ENCODE measurements at places on chromosomes 5 and 9.

GRCh38 chr5:82802954-82803353 is 274.2 kb downstream of the TMEM167A start:
- DNase-seq, result no peak

DNA sequence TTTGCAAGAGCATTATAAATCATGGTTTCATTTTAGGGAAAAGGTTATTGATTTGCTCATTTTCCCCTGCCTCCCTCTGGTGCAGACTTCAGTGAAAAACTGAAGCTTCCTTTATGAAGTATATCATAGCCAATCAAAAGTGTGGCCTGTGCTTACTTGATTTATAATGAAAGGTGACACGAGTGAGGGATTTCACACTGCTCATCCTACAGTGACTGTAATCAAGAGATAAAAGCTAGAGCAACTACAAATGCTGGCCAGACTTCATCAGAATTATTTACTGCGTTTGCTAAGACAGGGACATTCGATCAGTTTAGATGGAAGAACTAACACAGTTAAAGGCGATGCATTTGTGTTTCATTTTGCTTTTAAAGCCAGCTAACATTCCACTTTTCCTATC is 151.5 kb downstream of the SV2C start:
- DNase-seq, result no peak

DNA sequence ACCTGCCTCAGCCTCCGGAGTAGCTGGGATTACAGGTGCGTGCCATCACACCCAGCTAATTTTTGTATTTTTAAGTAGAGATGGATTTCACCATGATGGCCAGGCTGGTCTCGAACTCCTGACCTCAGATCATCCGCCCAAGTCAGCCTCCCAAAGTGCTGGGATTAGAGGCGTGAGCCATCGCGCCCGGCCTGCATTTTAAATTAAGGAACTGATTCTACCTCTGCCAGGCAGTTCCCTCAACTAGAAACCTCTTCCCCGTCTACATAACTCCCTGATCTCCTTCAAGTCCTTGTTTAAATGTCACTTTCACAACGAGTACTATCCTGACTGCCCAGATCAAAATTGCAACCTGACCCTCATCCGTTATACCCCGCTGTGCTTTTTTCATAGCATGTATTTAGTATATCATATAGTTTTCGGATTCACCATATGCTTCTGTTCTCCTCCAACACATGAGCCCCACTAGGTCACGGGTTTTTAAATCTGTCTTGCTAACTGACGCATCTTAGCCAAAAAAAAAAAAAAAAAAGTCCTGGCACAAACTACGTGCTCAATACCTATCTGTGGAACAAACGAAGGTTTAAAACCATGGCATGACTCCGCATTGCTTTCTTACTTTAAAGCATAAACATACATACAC is 858 bp upstream of the SOWAHA start:
- no peak for DNase-seq

GRCh38 chr9:111807197-111807596 is 12.5 kb upstream of the SHOC1 start:
- DNase-seq, result no peak

GRCh38 chr5:150078802-150079689 is 7.3 kb downstream of the CSF1R start:
- no peak for DNase-seq

All from GM19239 (cell line).